ENCODE measurements at places on chromosomes 12 and 14. TPM values are rescaled to one million over a fixed set of nuclear protein-coding genes. Genes with fewer than 3 reads are reported as not detected.

Gene CCDC38
- total RNA-seq: 0.13 TPM

Gene TAMALIN
- total RNA-seq: 45.2 TPM

Gene IFNG-AS1
- total RNA-seq: not detected

Gene PFDN5
- 315 TPM for total RNA-seq

Gene UBR7
- 38.0 TPM for total RNA-seq

Gene CLEC14A
- 259 TPM for total RNA-seq

Gene OR4K13
- not detected for total RNA-seq

Gene IFI27
- total RNA-seq: 346 TPM

Gene FAM181A
- not detected for total RNA-seq

All from thoracic aorta endothelial cell (primary cell).